Activated naive CD8-positive, alpha-beta T cell treated with anti-CD3 and anti-CD28 coated beads, Interleukin-2, amount 10 ng/mL, durations not matched to agents 7 days and 5 days (primary cell): ENCODE measurements at places on chromosomes 5 and 9. TPM values are rescaled to one million over a fixed set of nuclear protein-coding genes. Genes with fewer than 3 reads are reported as not detected.

The PFN3 gene
- total RNA-seq, result not detected

The TAF11L10 gene
- total RNA-seq, result not detected

The SELENOP gene
- 1.1 TPM for total RNA-seq

The PKD2L2 gene
- not detected for total RNA-seq

The LECT2 gene
- not detected for total RNA-seq

The AQP7 gene
- total RNA-seq, result not detected

The LCN2 gene
- not detected for total RNA-seq

GRCh38 chr5:175246889-175247520, 197.0 kb downstream of the DRD1 start:
- no peak for DNase-seq

- no peak for DNase-seq
Observed at GRCh38 chr9:7075154-7075553, 317.4 kb downstream of the KDM4C start.

DNA sequence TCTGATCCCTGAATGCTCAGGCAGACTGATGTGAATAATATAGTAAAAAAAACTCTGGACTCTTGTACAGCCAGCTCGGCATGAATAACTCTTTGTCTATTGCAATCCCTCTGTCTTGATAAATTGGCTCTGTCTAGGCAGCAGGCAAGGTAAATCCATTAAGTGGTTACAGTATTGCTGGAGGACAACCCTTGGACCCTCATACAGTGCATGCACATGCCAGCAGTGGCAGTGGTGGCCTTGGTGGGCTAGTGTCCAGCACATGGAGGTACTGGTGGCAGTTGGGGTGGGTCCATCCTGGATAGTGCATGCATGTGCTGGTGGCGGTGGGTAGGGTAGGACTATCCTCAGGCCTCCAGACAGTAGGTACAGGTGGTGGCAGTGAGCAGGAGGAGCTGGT, 38.9 kb downstream of the DNAJC21 start:
- DNase-seq, result no peak

GRCh38 chr5:133247881-133248624, 196.2 kb downstream of the HSPA4 start:
- DNase-seq, result no peak

GRCh38 chr5:98627121-98627520, 146.3 kb upstream of the RGMB start:
- DNase-seq, result no peak

GRCh38 chr5:1386274-1386717, 41.4 kb upstream of the CLPTM1L start:
- DNase-seq, result peak; percentile 76

- no peak for DNase-seq
Observed at GRCh38 chr9:75169623-75170022, 81.3 kb downstream of the OSTF1 start.

DNA sequence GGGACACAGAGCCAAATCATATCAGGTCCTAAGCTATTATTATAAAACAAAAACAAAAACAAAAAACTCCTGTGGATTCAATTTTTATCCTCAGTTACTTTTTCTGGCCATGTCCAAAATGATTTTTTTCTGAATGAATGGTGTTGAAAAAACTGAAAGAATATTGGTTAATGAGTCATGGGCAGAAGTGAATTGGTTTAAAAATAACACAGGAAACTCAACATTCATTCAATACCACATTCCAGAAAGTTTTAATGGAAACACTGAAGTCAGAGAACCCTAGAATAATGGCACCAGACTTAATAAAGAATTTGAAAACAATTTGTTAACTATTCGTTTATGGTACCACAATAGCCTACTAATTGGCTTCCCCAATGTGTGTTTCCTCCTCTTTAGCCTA, 102.4 kb upstream of the CDH9 start:
- DNase-seq, result no peak

GRCh38 chr5:17147170-17147569, 70.3 kb upstream of the BASP1 start:
- DNase-seq, result no peak

- DNase-seq, result no peak
Observed at GRCh38 chr9:108142504-108143201, 653.1 kb upstream of the KLF4 start.

- no peak for DNase-seq
Observed at GRCh38 chr5:31807789-31808540, 169.0 kb downstream of the PDZD2 start.

- no peak for DNase-seq
Observed at GRCh38 chr5:57299986-57300385, 126.1 kb downstream of the GPBP1 start.

- DNase-seq, result no peak
Observed at GRCh38 chr9:135379540-135380267, 99.9 kb upstream of the PPP1R26 start.

GRCh38 chr9:14292181-14292739, 21.7 kb downstream of the NFIB start:
- DNase-seq, result no peak
